ENCODE measurements at places on chromosomes 7 and 10.
A peak's percentile ranks its signal among the peaks of the same experiment; 100 is the strongest.

DNA sequence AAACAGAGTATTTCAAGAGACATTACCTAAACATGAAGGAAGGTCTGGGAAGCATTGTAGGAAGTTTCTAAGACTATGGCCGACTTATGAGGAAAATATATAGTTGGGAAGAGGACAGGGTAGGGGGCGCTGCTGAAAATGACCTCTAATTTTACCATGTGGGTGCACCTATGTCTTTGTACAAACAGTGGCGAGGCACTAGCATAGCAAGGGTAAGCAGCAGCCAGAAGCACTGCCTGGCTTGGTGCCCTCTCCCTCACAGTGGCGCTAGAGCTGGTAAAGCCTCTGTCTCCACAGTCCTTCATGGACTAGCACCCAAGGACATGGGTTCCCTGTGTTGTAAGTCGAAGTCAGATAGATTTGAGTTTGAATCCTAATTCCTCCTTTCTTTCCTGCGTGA, 461.2 kb downstream of the INHBA start:
- DNase-seq: no peak

DNA sequence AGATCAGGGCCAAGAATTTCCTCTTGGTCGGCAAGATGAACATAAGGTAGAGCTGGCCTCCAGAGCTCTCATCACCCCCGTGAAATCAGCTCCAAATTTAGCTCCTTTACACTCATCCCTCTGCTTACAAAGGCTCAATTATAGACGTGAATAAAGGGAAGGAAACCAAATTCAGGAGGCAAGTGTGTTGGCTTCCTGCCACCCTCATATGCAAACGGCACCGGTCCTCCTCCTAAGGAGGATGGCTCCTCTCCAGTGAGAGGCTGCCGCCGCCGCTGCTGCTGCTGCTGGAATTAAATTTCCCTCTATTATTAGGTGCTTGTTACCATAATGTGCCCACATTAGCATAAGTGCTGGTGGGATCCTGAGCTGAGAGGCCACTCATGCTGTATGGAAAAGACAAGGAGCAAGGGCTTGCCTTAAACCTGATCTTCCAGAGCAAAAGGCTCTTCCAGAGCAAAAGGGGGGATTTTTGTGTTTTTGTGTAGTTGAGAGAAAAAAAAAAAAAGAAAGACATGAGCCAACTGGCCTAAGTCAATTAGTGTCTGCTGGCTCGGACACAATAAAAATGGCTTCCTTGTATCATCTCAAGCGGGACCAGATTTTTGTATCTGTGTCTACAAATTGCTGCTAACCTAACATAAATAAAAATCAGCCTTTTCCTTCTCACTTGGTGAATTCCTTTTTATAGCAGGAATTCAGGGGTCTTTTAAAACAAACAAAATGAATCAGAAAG, 68.4 kb downstream of the CDHR3 start:
- DNase-seq: peak; percentile 38

GRCh38 chr10:75358835-75359421, 42.6 kb downstream of the ZNF503 start:
- DNase-seq: no peak

DNA sequence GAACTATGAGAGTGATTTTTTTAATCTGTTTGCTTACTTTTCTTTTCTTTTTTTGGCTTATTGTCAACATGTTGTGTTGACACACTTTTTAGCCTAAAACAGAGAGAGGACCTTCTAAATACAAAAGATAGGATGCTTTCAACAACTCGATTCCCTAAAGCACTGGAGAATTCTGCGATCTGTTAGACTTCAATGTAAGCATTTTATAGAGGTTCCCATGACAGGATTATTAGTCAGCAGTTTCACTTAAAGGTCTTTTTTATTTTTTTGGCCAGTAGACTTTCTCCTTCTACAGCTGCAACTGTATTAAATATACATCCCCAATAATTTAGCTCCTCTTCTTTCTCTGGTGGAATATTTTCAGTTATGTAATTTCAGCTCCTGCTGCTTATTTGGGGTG, 12.7 kb upstream of the NRP1 start:
- DNase-seq: no peak

GRCh38 chr7:98993024-98993897, 114.9 kb downstream of the TRRAP start:
- DNase-seq: no peak

Data from activated naive CD4-positive, alpha-beta T cell treated with anti-CD3 and anti-CD28 coated beads for 36 hours (primary cell).